ENCODE measurements at places on chromosomes 12 and 14.

DNA sequence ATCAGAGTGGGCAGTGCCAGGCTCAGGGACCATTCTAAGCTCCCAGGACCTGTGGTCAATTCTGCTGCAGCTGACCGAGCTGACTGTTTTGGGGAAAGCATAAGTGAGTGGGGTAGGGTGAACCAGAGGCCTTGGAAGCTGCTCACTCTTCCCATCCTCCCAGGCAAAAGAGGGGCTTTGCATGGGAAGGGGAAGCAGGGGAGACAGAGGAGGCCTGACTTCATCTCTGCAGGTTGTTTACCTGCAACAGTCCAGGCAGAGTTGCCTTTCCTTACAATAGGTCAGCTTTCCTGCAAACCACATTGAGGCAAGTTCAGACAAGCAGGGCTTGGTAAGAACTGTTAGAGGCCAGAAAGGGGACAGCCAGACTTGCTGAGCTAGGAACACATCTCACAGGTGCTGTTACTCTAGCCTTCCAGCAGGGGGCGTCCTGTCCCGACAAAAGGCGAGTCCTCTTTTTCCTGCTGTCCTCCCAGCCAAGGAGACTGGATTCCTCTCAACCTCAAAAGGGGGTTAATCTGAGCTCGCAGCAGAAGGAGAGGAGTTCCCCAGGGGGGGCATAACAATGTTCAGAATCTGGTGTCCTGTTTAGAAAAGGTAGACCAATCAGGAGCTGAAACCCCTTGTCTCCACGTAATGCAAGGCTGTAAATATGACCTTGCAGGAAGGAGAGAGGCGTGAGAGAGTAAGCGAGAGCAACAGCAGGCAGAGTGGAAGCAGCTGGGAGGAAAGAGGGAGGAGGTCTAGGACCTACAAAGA lies 4.3 kb upstream of the DHRS2 start:
- DNase-seq: peak; percentile 62

- no peak for DNase-seq
Observed at GRCh38 chr12:2842948-2843347, 8.1 kb upstream of the NRIP2 start.

DNA sequence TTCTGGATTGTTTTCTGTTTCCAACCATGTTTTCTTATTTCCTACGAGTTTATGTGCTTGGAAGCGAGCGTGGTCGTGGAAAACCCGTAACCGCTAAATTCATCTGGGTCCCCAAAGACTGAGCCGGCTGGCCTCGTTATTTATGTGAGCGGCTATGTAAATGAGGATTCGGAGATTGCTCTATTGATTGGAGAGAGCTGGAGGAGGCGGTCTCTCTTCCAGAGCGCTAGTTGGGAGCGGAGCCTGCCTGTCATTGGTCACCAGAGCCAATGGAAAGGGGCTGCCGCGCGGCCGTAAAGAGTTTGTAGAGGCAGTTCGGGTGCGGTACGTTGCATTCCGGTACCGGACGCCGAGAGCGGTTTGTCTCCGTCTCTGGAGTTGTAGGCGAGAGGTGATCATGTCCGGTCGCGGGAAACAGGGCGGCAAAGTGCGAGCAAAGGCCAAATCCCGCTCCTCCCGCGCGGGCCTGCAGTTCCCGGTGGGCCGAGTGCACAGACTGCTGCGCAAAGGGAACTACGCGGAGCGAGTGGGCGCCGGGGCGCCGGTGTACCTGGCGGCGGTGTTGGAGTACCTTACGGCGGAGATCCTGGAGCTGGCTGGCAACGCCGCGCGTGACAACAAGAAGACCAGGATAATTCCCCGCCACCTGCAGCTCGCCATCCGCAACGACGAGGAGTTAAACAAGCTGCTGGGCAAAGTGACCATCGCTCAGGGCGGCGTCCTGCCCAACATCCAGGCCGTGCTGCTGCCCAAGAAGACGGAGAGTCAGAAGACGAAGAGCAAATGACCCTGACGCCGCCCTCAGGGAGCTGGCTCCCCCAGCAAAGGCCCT lies 29.0 kb downstream of the WBP11 start:
- peak; percentile 91 for DNase-seq

DNA sequence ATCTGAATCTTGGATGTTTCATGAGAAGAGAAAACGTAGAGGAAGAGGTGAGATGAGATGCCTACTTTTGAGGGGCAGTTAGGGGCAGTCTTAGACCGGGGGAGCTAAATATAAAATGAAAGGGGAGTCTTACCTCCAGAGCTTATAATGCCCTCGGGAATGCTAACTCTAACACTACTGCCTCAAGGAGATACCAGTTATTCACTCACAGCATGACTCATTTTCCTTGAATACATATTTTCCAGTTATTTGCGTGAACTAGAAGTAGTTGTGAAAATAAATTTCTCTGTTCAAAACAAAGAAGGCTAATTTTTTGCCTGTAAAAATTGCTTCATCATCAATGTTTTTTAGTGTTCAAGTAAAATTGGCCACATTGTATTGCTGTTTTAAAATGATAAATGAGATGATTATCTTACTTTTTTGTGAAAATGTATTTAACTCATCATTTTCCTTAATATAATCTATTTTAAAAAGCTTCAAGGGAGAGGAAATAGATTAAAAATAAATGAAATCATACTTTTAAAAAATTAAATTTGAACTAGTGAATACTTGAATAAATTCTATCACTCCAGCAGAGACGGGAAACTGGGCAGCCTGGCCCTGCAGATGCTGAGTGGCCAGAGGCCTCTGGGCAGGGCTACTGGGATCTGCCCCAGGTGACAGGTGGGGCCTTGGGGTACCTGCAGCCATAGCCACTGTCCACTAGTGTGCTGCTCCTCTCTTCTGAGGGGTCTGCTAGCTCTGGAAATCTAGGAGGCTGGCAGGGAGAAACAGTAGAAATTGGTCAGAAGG lies 339.3 kb downstream of the EGLN3 start:
- no peak for DNase-seq

DNA sequence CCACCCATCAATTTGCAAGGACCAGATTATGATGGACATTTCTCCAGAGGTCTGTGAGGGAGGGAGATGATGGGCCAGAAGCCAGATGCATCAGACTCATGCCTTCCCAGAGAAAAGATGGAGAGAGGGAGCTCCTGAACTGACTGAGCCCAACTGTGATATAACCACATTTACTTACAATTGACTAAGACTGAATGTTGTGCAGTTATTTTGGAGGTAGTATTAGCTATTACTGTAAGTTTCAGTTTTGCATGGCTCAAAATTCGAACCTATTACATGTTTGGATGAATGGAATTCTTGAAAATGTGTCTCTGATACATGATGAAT lies 211.1 kb upstream of the SFSWAP start:
- no peak for DNase-seq

GRCh38 chr12:6097411-6097810 lies 27.1 kb downstream of the VWF start:
- no peak for DNase-seq
